ENCODE measurements at places on chromosomes 6 and 20. TPM values are rescaled to one million over a fixed set of nuclear protein-coding genes. Genes with fewer than 3 reads are reported as not detected.

SLC24A3 gene
- total RNA-seq: 0.15 TPM

TINAG gene
- total RNA-seq: not detected

PPP1R3G gene
- total RNA-seq: 1.3 TPM

NNAT gene
- total RNA-seq: 0.23 TPM

GINS1 gene
- total RNA-seq: 3.2 TPM

DDX43 gene
- 0.15 TPM for total RNA-seq

RSPH9 gene
- total RNA-seq: 0.94 TPM

POLR1C gene
- total RNA-seq: 31.5 TPM

CARMIL1 gene
- total RNA-seq: 11.4 TPM

NRSN1 gene
- total RNA-seq: not detected

ADTRP gene
- 2.0 TPM for total RNA-seq

TMEM200A gene
- 71.4 TPM for total RNA-seq

ANGPT4 gene
- not detected for total RNA-seq

SLC35D3 gene
- total RNA-seq: not detected

DUSP15 gene
- 0.23 TPM for total RNA-seq

FAM50B gene
- 11.9 TPM for total RNA-seq

SIRPA gene
- total RNA-seq: 6.0 TPM

MEI4 gene
- not detected for total RNA-seq

MYH7B gene
- 0.47 TPM for total RNA-seq

C20orf144 gene
- total RNA-seq: 0.15 TPM

CPXM1 gene
- 32.2 TPM for total RNA-seq

WFDC10B gene
- total RNA-seq: not detected

PRICKLE4 gene
- 0.15 TPM for total RNA-seq

POU5F1 gene
- not detected for total RNA-seq

FAM209B gene
- total RNA-seq: not detected

BNIP5 gene
- not detected for total RNA-seq

RSPO4 gene
- total RNA-seq: not detected

VNN1 gene
- 0.12 TPM for total RNA-seq

MATN4 gene
- 0.23 TPM for total RNA-seq

ADGRB3 gene
- not detected for total RNA-seq

PSORS1C1 gene
- total RNA-seq: 1.2 TPM

C6orf141 gene
- total RNA-seq: not detected

ELOVL2 gene
- not detected for total RNA-seq

CRISP2 gene
- not detected for total RNA-seq

PDCD2 gene
- total RNA-seq: 23.1 TPM

HTR1E gene
- total RNA-seq: not detected

OXT gene
- not detected for total RNA-seq

BEND6 gene
- total RNA-seq: 6.1 TPM

SRSF12 gene
- total RNA-seq: 0.08 TPM
